NCI-H526 treated with DMSO at 0.1 percent for 48 hours (cell line): ENCODE measurements at places on chromosomes 5 and 9.

DNA sequence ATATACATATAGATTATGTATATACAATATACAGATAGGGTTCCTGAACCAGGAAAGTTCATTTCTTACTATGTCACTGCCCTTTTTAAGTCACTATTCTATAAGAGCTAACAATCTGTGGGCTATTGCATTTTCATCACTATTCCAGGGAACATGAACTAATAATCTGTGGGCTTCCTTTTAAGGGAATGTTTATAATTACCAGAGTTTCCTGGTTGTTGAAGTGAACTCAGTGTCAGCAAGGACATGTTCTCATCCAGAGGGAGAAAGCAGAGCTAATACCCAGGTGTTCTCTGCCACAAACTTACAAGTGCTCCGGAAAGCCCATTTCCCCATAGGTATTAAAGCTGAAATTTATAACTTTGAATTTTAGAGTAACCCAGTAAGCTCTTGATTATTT is 69.6 kb downstream of the CWC27 start:
- DNase-seq = no peak

DNA sequence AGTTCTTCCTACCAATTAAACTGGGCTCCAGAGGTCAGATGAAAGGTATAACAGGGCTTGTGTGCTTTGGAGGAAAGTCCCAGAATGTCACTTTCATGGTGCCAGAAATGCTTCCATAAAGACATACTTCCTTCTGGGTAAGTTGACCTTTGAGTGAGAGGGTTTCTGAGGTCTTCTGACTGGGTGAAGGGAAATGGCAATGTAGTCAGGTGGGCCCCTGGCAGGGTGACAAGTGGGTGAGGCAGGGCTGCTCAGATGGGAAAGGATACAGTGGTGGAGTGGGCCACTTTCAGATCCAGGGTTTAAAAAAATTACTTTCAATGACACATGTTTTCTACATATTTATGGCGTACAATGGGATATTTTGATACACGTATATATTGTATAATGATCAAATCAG is 136.5 kb upstream of the PITX1 start:
- DNase-seq = no peak

- DNase-seq = no peak
Measured at GRCh38 chr9:34341659-34342295, 12.4 kb downstream of the NUDT2 start.

DNA sequence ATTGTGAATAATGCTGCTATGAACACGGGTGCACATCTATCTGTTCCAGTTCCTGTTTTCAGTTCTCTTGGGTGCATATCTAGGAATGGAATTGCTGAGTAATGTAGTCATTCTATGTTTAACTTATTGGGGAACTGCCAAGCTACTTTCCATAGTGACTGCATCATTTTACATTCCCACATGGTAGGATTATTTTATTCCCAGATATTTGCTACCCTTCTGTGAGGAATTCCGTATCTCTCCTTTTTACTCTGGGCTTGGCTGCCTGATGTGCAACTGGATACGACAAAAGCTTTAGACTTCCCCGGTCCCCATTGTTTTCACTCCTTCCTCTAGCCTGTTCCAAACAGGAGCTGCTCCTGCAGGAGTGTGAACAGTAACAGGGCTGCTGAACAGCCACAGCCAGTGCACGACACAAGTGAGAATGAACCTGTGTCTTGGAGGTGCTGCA is 7.2 kb downstream of the TAS2R1 start:
- no peak for DNase-seq

GRCh38 chr9:93617273-93617672 is 40.9 kb downstream of the PHF2 start:
- DNase-seq = no peak

- DNase-seq = no peak
Measured at GRCh38 chr9:107504585-107505455, 15.3 kb upstream of the KLF4 start.

- no peak for DNase-seq
Measured at GRCh38 chr9:37292896-37293295, 129.6 kb upstream of the GRHPR start.

- DNase-seq = no peak
Measured at GRCh38 chr5:158545949-158546530, 553.7 kb downstream of the EBF1 start.

DNA sequence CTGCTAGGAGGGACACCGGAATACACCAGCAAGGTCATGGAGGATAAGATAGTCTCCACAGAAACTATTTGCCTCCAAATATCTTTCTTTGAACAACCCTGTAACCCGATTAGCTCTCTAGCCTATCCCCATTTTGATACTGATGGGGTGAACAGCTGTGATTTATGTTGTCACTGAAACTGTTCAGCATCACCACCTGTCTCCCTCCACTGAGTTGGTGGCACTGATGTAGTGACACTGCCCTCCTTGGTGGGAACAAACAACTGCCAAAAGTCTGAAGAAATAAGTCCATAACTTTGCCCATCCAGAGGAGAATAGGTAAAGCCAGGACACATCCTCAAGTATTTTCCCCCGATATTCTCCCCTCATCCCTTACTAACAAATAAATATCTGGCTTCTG is 24.3 kb upstream of the KCNV2 start:
- DNase-seq = no peak

GRCh38 chr5:88882276-88883038 is 527 bp downstream of the MEF2C start:
- DNase-seq = peak; percentile 18

DNA sequence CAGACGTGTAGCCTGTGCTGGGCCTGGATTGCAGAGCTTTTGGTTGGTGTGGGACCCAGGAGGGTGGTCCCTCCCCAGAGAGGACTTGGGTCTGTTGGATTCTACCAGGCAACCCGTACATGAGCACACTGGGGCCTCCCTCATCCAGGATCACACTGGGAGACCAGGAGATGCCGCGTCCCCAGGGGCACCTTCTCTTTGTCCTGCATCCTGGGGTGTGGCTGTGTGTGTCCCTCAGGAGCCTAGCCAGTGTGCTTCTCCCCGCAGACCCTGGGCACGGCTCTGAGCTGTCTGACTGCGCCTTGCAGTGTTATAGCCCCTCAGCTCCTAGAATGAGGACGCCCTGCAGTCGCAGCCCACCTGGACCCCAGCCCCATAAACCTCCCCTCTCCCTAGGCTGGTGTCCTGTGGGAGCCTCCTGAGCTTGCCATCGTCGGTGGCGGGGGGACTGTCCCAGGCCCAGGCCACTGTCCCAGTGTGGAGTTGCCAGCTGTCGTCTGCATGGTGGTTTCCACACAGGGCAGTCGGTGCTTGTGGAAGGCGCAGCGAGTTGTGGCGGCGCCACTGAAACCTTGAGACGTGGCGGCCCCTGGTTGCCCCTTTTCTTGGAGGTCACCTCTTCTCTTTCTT is 27.6 kb downstream of the CEP72 start:
- DNase-seq = no peak

DNA sequence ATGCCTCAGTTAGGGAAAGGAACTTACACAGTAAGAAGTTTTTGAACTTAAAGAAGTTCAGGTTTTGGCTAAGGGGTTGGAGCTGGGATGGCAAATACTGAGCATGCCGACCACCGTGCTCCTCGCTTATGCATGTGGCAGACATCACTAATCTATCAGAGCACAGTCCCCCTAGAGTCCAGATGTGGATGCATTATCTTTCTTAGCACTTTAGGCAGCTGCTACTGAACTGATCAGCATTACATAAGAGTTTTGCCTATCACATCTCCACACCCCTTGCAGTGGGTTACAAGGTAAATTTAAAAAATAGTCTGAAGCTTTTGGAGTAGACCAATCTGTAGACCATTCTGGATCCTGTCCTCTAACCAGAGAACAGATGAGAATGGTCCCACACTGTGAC is 22.4 kb downstream of the MACIR start:
- DNase-seq = no peak

- DNase-seq = no peak
Measured at GRCh38 chr9:98191671-98192502, 550 bp downstream of the CORO2A start.

DNA sequence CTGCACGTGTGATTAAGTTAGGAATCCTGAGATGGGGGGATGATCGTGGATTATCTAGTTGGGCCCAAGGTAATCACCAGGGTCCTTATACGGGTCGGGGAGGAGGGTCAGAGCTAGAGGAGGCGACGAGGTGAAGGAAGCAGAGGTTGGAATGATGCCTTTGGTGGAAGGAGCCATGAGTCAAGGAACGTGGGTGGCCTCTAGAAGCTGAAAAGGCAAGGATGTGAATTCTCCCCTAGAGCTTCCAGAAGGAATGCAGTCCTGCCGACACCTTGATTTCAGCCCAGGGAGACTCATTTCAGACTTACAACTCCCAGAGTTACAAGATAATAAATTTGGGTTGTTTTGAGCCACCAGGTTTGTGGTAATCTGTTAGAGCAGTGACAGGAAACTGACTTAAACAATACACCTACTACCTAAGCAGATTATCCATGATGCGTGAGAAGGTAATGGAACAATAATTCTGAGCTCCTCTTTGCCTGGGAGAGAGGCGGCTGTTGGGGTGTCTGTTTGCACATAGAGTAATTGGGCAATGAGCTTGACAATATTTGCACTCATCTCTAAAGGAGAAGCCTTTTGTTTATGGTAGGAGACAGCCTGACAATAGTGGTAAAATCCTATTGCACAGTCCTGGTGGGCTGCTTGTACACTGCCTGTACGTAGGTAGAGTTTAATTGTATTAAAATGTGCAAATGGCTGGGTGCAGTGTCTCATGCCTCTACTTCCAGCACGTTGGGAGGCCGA is 129.3 kb upstream of the IER5L start:
- DNase-seq = no peak

- no peak for DNase-seq
Measured at GRCh38 chr5:23437011-23437410, 70.4 kb upstream of the PRDM9 start.

- no peak for DNase-seq
Measured at GRCh38 chr9:6733831-6734230, 23.9 kb upstream of the KDM4C start.

DNA sequence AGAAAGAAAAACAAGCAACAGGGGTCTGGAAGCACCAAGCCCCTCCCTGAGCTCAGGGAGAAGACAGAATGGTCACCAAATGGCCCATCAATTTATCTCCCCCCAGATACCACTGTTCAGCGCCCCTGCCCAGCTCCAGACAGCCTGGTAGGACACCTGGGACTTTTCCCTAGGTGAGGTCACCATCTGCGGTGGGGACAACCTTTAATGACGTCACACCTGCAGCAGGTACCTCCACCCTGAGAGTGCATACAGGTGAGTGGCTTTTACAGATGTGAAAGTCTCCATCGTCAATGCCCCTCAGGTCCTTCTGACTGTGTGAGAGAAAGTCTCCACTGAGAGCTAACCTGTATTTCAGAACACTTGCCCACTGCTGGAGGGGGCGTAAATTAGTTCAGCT is 34.3 kb upstream of the LAMC3 start:
- DNase-seq = no peak

DNA sequence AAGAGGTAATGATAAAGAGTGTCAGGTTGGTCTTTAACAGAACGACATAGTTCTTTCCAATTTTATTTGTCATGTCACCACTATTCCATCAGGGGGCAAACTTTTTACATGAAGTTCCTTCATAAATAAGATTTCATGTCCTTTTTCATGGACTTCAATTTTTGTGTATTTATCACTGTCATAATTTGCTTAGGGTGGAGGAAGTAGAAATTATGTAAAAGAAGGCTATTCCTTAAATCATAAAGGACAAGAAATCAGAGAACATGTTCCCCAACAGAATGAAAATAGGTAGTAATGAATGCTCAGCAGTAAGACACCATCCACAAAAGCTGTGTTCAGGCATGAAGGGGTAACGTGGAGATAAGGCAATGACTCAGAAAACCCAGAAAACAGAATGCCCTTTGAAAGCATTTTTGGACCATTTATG is 72.7 kb downstream of the ZFAND5 start:
- no peak for DNase-seq

- no peak for DNase-seq
Measured at GRCh38 chr9:136857166-136857565, 5.0 kb downstream of the MAMDC4 start.

DNA sequence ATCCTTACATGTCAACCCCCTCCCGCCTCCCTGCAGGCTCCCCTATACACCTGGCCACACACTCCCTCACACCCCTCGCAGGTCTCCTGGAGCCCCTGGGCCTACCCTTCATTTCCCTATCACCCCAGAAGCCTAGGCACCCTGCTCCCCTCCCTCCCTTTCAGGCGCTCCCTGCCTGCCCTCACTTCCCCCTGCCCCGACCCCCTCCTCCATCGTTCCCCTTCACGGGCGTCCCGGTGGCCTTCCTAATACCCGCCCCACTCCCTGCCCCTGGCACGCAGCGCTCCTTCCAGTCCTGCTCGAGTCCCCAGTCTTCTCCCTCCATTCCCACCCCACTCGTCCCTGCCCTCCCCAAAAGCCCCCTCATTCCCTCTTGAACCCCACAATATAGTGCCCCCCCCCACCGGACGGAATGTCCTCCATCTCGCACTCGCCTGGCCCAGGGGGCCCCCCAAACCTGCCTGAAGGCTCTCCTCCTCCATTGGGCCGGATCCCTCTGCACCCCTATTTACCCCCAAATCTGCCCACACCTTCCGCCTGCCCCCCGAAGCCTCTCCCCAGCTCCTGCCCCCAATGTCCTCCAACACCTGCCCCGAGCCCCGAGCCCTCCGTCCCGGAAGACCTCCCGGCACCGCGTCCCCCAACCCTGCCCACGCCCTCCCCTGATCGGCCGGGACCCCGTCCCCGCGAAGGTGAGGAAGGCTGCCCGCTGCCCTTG is 746 bp downstream of the STRBP start:
- DNase-seq = no peak

DNA sequence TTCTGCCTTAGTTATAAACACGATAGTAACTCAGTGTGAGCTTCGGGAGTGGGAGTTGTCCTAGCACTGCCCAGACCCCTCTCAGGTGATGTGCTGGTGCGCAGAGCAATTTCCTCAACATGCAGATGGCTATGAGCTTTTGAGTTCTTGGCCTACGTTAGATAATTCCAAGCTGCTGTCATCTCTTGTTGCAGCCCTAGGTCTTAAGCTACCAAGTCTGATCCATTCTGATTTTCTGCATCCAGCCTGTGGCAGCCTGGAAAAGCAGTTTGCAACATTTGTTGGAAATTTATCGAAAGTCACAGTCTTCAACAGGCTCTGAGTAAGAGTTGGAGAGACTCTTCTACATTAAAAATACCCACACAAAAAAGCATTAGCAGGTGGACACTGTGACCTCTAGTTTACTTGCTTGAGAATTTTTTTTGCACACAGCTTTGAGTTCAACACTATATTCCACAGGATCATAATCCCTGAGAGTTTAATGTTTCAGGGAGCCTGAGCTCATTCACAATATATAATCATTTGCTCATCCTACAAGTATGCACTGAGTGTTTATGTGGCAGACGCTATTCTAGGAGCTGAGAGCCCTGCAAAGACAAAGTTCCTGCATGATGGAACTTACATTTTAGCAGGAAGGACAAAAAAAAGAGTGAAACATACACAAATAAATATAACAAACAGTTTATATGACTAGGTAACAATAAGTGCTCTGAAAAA is 91.6 kb downstream of the UBE2QL1 start:
- no peak for DNase-seq

- no peak for DNase-seq
Measured at GRCh38 chr9:6899274-6899673, 141.5 kb downstream of the KDM4C start.
